ENCODE measurements at places on chromosomes 2 and 18.

- DNase-seq, result no peak
These were observed 389.5 kb upstream of the TNP1 start for GRCh38 chr2:217249121-217250012.

DNA sequence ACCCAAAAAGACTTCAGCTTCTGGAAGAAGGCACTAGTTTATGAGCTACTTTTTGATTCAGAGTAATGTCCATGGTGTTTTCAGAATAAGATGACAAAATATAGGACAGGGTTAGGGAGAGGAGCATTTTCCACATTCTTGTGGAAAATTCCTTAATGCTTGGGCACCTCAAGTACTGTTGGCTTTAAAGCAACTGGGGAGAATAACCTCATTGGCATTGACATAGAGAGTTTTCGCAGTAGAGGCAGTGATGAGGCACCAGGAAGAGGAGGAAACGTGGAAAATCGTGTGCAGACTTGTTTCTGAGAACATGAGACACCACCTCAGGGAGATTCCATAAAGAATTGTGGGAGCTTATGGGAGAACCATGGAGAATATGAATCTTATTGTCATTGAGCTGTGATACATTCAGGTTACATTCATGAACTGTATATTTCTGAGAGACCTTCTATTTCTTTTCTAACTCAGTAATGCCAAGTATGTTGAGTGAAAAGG lies 929.0 kb upstream of the NRXN1 start:
- DNase-seq, result peak; percentile 2

DNA sequence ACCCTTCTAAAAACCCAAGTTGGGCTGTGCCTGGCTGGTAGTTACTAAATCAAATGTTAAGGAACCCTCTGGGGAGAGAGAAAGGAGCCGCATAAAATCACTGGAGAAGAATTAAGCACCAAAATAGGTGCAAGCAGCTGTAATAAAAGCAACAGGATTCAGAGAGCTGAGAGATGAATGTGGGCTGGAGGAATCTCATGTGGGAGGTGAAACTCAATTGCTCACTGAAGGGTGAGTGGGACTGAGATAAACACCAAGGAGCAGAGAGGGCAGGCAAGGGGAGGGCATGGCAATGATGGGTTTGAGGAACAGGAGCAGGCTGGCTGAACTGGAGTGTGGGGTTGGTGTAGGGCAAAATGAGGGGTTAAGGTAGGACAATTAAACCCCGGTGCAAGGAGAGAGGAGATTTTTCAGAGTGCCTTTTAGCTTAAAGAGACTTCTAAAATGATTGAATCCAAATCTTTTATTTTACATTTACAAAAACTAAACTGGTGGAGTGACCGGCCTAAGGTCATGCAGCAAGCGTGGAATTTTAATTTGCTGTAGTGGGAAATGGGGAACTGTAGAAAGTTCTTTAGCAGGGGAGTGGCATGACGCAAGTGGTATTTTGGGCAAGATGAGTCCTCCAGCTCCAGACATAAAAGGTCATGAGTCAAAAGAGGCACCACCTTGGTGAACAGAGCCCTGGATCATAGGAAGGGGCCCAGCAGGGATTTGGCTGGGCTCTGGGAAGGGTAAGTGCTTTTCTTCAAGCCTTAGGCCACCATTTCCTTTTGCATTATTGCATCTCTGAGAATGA lies 10.5 kb downstream of the PLB1 start:
- no peak for DNase-seq

- DNase-seq, result peak; percentile 52
These were observed 516 bp downstream of the EIF2AK2 start for GRCh38 chr2:37156071-37156856.

DNA sequence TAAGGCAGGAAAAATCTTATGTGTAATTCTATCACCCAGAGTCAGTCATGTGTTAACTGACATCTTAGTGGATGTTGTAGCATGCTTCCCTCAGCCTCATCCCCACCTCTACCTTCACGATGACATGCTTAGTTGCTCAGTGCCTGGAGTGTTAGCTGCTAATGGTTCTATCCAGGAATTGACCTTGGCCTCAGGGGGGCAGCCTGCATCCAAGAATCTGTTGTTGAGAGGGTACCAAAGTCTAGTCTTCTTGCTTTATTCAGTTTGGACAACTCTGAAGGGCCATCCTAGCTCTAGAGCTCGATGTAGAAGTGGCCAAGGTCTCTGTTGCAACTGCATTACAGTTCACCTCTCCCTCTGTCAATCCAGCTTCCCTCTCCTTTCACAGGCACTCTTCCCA lies 61.2 kb downstream of the ACYP2 start:
- DNase-seq, result peak; percentile 51

Measured in A172 (cell line).